Stimulated activated CD8-positive, alpha-beta memory T cell treated with anti-CD3 and anti-CD28 coated beads, Interleukin-7, amount 100 ng/mL, for 24 hours (primary cell): ENCODE measurements at places on chromosomes 2 and 18.

GRCh38 chr2:126910637-126911036 lies 11.9 kb downstream of the TEX51 start:
- DNase-seq, result no peak

DNA sequence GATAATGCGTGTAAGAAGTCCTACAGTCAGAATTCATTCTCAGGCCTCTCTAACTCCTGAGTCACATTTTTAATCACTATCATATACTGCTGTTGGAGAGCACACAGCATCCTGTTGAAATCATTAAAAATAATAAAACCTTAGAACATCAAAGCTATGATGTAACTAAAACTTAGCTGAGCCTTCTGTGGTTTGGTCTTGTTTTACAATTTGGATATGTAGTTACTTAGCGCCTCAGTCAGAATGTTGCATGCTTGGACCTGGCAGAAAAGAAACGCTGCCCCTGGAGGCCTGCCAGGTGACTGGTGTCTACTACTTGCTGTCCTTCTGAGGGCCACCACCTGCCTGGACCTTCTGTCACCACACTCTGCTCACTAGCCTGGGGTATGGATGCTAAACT lies 261.1 kb upstream of the RASGRP3 start:
- DNase-seq, result no peak

GRCh38 chr18:39455285-39455684 lies 1889.7 kb upstream of the CELF4 start:
- no peak for DNase-seq

GRCh38 chr2:100391735-100392515 lies 25.5 kb downstream of the CHST10 start:
- no peak for DNase-seq

- no peak for DNase-seq
Measured at GRCh38 chr18:66867653-66868052, 263.8 kb upstream of the CDH19 start.

GRCh38 chr2:6963727-6964126 lies 46.5 kb downstream of the RNF144A start:
- no peak for DNase-seq

DNA sequence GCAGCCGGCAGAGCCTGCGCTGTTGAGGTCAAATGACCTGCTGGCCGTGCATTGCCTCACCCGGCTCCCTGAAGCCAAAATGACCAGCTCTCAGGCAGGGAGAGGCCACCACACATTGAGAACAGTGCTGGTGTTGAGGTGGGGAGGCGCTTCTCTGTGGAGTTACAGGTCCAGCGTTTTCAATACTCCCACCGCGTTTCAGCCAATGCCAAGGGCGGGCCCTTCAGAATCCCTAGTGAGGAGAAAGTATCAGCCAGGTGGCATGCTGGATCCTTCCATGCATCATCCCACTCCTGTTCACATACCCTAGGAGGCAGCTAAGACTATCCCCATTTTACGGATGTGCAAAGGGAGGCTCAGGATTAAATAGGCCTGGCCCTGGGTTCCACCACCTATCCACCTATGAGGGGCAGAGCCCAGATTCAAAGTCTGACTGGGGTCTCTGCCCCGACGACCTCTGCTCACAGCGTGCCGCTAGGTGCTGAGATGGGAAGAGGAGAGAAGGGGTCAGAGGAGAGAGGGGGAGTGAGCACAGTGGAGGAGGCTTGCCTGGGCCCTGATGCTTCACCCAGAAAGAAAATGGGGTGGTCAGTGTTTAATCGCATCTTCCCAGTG lies 137.6 kb upstream of the ID2 start:
- DNase-seq, result no peak
